ENCODE measurements at places on chromosomes 1 and 21. TPM values are rescaled to one million over a fixed set of nuclear protein-coding genes. Genes with fewer than 3 reads are reported as not detected.

Gene C1orf21
- total RNA-seq = 11.0 TPM

Gene MEX3A
- total RNA-seq = 2.8 TPM

DNA sequence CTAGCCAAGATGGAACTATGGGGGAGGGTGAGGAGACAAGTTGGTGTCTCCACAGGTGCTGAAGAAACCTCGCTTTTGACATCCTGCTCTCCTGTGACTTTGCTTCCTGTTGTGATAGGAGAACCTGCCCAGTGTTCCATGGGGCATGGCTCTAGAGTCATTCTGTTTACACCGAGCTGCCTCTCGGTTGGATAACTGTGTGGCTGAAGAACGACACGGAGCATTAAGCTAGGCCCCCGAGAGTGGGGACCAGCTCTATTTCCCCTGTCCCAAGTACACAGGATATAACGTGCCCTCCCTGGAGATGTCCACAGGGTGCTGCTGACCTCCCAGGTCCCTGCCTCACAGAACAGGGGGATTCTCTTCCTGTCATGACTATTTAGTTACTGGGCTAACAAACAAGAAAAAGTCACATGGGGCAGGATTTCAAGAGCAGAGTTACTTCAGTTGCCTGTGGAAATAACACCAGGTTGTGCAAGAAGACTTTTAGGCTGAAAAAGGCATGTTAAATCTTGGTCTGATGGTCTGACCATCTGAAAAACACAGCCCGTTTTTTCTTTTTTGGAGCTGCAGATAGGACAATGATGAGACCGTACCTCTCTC lies 29.4 kb upstream of the PPP2R5A start:
- no peak for DNase-seq

DNA sequence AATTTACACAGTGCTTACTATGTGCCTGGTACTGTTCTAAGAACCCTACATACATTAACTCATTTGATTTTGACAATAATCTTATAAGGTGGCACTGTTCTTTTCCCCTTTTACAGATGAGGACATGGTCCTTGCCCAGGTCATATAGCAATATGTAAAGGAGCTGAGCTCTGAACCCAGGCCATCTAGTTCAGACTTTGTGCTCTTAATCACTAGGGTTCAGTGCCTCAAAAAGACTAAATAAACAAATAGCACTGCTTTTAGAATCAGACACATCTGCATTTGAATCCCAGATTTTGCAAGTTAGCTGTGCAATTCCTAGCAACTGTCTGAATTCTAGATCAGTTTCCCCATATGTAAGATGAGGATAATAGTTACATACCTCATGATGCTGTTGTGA lies 8.7 kb upstream of the BCAR3 start:
- no peak for DNase-seq

DNA sequence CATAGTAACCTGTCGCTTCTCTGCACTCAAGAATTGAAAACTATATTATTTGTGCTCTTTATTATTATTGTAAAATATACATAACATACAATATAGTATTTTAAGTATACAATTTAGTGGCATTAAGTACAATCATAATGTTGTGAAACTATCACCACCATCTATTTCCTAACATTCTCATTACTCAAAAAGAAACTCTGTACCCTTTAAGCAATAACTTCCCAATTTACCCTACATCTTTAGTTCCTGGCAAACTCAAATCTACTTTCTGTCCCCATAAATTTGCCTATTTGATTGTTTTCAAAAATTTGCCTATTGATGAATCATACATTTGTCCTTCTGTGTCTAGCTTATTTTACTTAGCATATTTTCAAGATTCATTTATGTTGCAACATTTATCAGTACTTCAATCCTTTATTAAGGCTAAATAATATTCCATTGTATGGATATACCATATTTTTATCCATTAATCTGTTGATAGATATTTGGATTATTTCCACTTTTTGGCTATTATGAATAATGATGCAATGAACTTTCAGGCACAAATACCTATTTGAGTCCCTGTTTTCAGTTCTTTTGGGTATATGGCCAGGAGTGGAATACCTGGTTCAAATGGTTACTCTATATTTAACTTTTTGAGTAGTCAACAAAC lies 99.6 kb upstream of the DMRTA2 start:
- DNase-seq = no peak

DNA sequence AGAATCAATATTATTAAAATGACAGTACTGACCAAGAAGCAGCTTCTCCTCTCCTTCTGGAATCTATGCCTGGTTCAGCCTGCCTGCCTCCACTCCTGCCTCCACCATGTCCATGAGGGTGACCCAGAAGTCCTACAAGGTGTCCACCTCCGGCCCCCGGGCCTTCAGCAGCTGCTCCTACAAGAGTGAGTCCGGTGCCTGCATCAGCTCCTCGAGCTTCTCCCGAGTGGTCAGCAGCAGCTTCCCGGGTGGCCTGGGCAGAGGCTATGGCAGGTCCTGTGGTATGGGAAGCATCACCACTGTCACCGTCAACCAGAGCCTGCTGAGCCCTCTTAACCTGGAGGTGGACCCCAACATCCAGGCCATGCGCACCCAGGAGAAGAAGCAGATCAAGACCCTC lies 822.4 kb upstream of the NEGR1 start:
- no peak for DNase-seq
